ENCODE measurements at places on chromosomes 1 and 21. TPM values are rescaled to one million over a fixed set of nuclear protein-coding genes. Genes with fewer than 3 reads are reported as not detected.
A peak's percentile ranks its signal among the peaks of the same experiment; 100 is the strongest.

- DNase-seq: no peak
- no peaks in the 10 kb centered on the region for H3K27me3 ChIP-seq
- peaks cover 18% of the 10 kb centered on the region for H3K4me1 ChIP-seq
- no peak overlapping the region for H3K4me3 ChIP-seq
- H3K36me3 ChIP-seq: no peaks in the 10 kb centered on the region
- H3K27ac ChIP-seq: no peak overlapping the region
Measured at GRCh38 chr1:162136760-162137159, 67.3 kb downstream of the NOS1AP start.

GRCh38 chr1:18149027-18149641 is 41.5 kb downstream of the IGSF21 start:
- H3K4me3 ChIP-seq: no peak overlapping the region
- no peaks in the 10 kb centered on the region for H3K36me3 ChIP-seq
- peak; percentile 33 for DNase-seq
- no peak overlapping the region for H3K27ac ChIP-seq
- no peaks in the 10 kb centered on the region for H3K27me3 ChIP-seq

GRCh38 chr1:246121533-246121932 is 385.5 kb downstream of the SMYD3 start:
- H3K27ac ChIP-seq: no peak overlapping the region
- H3K4me3 ChIP-seq: no peak overlapping the region
- H3K36me3 ChIP-seq: no peaks in the 10 kb centered on the region
- H3K27me3 ChIP-seq: no peaks in the 10 kb centered on the region
- no peak for DNase-seq
- peaks cover 10% of the 10 kb centered on the region for H3K4me1 ChIP-seq

DNA sequence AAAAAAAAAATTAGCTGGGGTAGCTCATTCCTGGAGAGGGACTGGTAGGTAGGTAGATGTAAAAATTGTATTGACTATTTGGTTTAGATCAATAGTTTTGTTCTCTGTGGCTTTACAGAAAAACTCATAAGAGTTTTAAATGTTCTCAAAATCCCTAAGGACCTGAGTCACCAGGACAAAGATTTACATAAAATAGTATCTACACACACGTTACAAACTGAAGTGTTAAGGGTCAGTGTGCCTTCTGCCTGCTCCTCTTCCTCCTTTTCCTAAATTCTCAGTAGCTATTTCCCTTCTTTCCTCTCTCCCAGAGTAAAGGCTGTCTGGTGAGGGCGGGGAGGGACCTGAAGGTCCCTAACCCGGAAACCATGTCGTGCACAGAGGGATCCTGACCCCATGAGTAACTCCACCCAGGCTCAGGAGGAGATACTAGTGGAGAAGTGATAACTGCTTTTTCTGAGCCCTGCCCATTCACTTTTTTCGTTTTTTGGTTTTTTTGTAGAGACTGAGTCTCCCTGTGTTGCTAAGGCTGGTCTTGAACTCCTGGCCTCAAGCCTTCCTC is 8.1 kb downstream of the PLEKHM2 start:
- no peak overlapping the region for H3K4me3 ChIP-seq
- no peaks in the 10 kb centered on the region for H3K27me3 ChIP-seq
- peaks cover 9% of the 10 kb centered on the region for H3K4me1 ChIP-seq

- H3K36me3 ChIP-seq: no peaks in the 10 kb centered on the region
- H3K4me1 ChIP-seq: peaks cover 44% of the 10 kb centered on the region
- H3K27me3 ChIP-seq: no peaks in the 10 kb centered on the region
- peak overlapping the region; percentile 50 for H3K27ac ChIP-seq
- DNase-seq: no peak
Measured at GRCh38 chr1:184866991-184867788, 107.1 kb downstream of the NIBAN1 start.

- H3K4me3 ChIP-seq: no peak overlapping the region
- no peaks in the 10 kb centered on the region for H3K36me3 ChIP-seq
- DNase-seq: no peak
- no peaks in the 10 kb centered on the region for H3K4me1 ChIP-seq
- no peaks in the 10 kb centered on the region for H3K27me3 ChIP-seq
Measured at GRCh38 chr1:82059959-82060358, 259.2 kb downstream of the ADGRL2 start.

The TPTE gene
- not detected for total RNA-seq

The CNR2 gene
- not detected for total RNA-seq

The CASZ1 gene
- 14.2 TPM for total RNA-seq
